CD8-positive, alpha-beta memory T cell (primary cell): ENCODE measurements at places on chromosomes 4 and X.

DNA sequence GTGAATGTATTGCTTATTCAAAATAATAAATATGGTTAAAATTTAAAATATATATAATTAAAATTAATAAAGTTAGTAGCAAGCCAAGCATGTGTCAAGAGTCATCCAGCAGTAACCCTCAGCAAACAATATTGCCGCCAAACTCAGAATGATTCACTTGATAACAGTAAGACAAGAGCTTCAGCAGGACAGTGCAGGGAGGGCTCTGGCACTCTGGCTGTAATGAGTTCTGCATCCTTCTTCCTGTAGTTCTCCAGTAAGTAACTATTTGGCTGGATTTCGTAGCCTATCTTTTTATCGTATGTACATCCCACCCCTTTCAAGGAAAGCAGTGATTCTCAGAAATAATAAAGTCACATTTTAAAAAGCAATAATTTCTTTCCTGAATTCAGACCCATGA, 17.6 kb downstream of the OTUD6A start:
- no peak for DNase-seq

GRCh38 chr4:38664706-38665401, 855 bp downstream of the KLF3 start:
- DNase-seq: no peak

- DNase-seq: no peak
Observed at GRCh38 chrX:20254712-20255299, 11.9 kb downstream of the RPS6KA3 start.

DNA sequence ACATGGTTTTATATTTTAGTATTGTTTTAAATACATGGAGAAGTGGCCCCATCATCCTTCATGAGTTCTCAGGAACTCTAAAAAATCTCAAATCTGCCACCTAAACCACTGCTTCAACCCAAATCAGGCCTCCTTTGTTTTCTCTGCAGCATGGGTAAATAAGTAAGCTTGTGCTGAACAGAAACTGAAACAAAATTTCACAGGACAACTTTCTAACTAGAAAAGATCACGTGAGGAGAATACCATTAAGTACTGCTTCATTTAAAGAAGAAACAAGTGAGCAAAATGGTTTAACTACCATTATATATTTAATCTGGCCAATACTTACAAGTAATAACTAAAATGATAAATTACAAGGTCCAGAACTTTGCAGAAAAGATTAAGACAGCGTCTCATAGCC, 2.5 kb downstream of the ARAP2 start:
- no peak for DNase-seq

DNA sequence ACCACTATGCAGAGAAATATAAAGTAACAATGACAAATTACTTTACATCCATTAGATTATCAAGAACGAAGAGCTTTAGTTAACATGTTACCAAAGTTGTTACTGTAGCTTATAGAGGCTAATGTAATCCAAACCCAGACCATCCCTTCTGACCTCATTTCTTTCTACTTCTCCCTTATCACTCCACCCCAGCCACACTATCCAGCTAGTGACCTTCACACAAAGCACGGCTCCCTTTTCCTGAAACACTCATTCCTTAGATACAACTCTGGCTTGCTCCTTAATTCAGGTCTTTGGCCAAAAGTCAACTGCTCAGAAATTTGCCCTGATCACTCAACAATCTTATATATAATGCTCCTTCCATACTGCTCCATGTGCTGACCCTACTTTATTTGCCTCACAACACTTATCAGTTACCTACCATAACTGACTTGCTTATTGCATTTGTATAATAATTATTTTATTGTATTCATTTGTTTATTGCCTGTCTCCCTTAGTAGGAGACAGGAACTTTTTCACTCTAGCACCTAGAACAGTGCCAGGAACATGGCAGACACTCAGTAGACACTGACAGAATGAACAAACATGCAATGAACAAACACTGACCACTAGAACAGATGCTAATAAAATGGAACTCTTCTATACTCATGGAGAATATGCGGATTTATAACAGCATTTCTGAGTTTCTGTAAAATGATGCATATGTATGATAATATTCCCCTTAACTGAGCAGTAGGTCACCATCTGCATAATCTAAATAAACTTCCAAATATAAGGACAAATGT, 67.6 kb downstream of the EIF4E start:
- DNase-seq: no peak

DNA sequence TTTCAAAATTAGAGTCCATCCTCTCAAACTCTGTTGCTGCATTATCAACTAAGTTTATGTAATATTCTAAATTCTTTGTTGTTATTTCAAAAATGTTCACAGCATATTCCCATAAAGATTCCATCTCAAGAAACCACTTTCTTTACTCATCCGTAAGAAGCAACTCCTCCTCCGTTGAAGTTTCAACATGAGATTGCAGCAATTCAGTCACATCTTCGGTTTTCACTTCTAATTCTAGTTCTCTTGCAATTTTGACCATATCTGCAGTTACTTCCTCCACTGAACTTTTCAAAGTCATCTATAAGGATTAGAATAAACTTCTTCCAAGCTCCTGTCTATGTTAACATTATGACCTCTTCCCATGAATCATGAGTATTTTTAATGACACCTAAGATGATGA, 216.6 kb upstream of the SLC7A11 start:
- DNase-seq: no peak

DNA sequence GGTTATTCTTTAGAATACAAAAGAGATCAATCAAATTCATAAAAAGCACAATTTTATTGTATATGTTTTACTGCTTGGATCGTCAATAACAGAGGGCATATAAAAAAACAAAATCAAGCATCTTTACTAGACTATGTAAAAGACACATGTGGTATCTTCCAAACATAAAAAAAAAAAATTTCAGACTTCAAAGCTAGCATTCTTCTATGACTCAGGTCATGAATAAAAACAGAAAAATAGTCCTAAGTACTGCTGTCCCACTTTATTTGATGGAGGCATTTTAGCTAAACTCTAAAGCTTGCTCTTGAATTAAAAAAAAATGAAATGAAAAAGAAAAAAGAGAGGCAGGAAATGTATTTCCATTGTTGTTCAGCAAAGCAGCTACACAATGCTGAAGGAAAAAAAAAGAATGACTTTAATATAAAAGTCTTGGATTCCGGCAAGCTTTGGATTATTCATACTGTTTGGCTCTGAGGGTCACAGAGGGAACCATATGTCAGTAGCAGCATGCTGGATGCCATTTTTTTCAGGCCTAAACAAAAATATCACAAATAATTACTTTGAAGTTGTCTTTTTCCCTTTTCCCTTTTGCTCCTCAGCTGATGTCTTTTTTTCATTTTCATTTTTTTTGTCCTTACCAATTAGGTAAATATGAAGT, 249.1 kb upstream of the DIAPH2 start:
- no peak for DNase-seq

GRCh38 chr4:16721613-16722291, 176.7 kb downstream of the LDB2 start:
- no peak for DNase-seq

- DNase-seq: peak; percentile 38
Observed at GRCh38 chr4:40264995-40265909, 68.4 kb downstream of the RHOH start.

- DNase-seq: no peak
Observed at GRCh38 chr4:173317004-173317403, 17.2 kb downstream of the HMGB2 start.

- DNase-seq: no peak
Observed at GRCh38 chrX:66638591-66639500, at the start of gene EDA2R. TSS of gene EDA2R (minus strand) at chrX:66639078. CDS start at chrX:66616020, 23,058 bp downstream.

DNA sequence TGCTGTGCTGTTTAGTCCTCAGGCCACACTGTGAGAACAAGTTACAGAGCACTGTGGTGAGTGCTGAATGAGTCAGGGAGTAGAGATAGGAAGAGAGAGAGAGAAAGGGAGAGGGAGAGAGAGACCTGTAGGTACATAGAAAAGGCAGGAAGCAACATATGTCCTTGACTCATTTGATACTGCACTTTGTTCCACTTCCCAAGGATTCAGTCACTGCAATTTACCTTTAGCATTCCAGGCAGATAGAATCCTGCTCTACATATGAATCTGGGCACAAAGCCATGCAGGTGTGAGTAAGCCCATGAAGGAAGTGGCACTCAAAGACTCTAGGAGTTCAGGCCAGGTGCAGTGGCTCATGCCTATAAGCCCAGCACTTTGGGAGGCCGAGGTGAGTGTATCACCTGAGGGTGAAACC, 1.0 kb upstream of the DAPP1 start:
- no peak for DNase-seq

DNA sequence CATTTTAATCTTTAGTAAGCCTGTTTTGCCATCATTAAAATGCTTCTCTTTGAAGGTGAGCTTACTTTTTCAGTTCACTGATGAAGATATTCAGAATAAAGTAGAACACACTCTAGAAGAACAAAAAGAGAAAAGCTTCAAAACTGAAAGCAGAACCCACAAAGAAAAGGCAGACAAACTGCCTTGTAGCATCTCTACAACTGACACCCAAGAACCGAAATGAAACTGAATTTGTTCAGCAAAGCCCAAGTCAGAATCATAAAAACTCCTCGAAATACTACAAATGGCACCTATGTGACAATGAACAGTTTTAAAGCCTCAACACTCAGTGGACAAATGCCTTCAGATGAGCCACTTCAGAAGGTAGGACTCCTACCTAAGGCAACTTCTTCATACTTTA, 83.6 kb downstream of the MAML3 start:
- DNase-seq: no peak

DNA sequence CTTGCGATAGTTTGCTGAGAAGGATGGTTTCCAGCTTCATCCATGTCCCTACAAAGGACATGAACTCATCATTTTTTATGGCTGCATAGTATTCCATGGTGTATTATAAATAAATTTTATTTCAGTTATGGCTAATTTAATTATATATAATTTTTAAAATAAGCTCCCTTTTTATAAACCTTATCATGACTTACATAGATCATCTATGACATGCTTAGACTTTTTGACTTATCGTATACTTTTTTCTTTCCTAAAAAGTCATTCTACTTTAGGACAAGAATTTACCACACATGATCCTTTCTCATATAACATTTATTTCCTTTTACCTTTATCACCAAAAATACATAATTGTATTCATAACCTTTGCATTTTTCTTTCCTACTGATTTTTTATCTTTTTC, 376.5 kb downstream of the CCSER1 start:
- no peak for DNase-seq

GRCh38 chr4:90122355-90122748, 4.8 kb upstream of the CCSER1 start:
- no peak for DNase-seq

- DNase-seq: no peak
Observed at GRCh38 chr4:38531141-38531727, 132.8 kb upstream of the KLF3 start.

- DNase-seq: no peak
Observed at GRCh38 chr4:73391774-73392173, 12.3 kb upstream of the ALB start.
